ENCODE measurements at places on chromosomes 12 and 14. TPM values are rescaled to one million over a fixed set of nuclear protein-coding genes. Genes with fewer than 3 reads are reported as not detected.

GRCh38 chr12:77571768-77572167 is 258.9 kb upstream of the NAV3 start:
- no peak for DNase-seq

Gene TRIAP1
- 14.5 TPM for total RNA-seq

GRCh38 chr12:119671070-119671469 is 3.1 kb downstream of the PRKAB1 start:
- no peak for DNase-seq

- no peak for DNase-seq
These were observed 27.9 kb upstream of the PARP11 start for GRCh38 chr12:3901116-3901515.

DNA sequence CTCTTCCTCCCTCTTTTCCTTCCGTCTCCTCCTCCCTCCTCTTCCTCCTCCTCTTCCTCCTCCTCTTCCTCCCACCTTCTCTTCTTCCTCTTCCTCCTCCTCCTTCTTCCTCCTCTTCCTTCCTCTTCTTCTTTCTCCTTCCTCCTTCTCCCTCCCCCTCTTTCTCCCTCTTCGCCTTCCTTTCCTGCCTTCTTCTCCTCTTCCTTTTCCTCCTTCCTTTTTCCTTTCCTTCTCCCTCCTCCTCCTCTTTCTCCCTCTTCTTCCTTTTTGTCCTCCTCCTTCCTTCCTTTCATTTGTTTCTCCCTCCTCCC is 36.0 kb downstream of the MEG3 start:
- DNase-seq: no peak

Gene NOS1
- total RNA-seq: 0.74 TPM

- no peak for DNase-seq
These were observed 12.4 kb downstream of the GCN1 start for GRCh38 chr12:120181991-120182631.
